ENCODE measurements at places on chromosomes 11 and 22. TPM values are rescaled to one million over a fixed set of nuclear protein-coding genes. Genes with fewer than 3 reads are reported as not detected.
A peak's percentile ranks its signal among the peaks of the same experiment; 100 is the strongest.

DNA sequence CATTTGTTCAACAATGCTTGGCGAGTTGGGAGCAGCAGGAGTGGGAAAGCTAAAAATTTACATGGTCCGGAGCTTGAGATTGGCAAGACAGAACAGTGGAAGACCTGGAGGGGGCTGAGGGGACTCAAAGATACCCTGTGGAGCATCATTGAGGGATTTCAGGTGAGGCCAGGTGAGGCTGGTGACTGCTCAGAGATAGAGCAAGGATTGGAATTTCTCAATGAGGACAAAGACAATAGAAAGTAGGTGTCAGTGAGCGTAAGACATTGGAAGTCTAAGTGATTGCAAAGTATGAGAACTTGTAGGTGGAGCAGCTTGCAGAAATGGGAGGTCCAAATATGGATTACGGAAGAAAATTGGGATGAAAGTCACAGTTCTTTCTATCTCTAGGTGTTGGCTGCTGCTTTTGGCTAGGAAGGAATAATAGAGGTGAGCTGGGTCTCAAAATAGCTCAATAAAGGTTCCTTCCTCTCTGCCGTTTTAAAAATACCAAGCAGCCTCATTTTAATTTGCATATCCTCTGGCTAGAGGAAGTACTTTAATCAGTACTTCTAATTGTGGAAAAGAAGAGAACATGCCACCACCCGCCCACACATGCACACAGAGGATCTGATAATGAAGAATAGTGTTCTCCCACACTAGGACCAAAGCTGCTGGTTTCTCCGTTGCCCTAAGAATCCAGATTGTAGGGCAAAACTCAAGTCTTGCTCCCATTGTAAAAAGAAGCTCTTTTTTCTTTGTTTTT, 41.8 kb upstream of the SORL1-AS1 start:
- H3K27me3 ChIP-seq = no peaks in the 10 kb centered on the region
- DNase-seq = peak; percentile 26
- peaks cover 37% of the 10 kb centered on the region for H3K36me3 ChIP-seq
- H3K4me1 ChIP-seq = peaks cover 50% of the 10 kb centered on the region

GRCh38 chr11:1589996-1590395, 4.9 kb upstream of the KRTAP5-1 start:
- no peak overlapping the region for H3K27ac ChIP-seq
- H3K4me1 ChIP-seq = peaks cover 8% of the 10 kb centered on the region
- peaks cover 4% of the 10 kb centered on the region for H3K36me3 ChIP-seq
- H3K4me3 ChIP-seq = no peak overlapping the region
- no peak for DNase-seq

DNA sequence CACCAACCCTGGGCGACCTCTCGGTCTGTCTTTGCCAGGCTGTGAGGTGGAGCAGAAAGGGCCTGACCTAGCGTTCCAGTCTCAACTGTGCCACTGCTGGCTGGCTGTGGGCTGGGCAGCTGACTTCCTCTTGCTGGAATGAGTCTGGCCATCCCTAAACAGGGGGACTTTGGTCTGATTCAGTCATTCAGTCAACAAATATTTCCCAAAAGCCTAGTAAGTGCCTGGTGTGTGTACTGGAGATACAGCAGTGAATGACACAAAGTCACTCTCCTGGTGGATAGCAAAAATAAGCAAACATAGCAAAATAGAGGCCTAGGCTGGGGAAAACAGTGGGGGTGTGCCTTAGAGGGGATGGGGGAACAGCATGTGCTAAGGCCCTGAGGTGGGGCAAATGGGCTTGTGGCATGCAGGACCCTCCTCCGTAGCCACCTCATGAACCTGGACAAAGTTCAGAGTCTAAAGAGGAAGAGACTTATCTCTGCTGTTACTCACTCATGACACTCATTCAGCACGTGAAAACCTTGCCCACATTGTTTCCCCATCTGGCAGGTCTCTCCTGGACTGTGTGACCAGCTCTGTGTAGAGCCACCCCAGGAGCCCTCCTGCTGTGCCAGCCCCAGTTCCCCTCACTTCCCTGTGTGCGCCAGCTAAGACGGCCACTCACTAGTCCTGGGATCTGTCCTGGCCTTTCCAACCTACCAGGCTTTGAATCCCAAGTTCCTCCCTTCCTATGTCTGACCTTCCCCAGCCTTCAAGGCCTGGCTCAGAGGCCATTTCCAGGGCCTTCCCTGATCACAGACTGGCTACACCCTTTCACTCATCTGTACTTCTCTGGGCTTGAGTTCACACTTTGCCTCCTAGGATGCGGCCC, 4.7 kb downstream of the GUCD1 start:
- no peaks in the 10 kb centered on the region for H3K27me3 ChIP-seq
- H3K36me3 ChIP-seq = peaks cover 8% of the 10 kb centered on the region

DNA sequence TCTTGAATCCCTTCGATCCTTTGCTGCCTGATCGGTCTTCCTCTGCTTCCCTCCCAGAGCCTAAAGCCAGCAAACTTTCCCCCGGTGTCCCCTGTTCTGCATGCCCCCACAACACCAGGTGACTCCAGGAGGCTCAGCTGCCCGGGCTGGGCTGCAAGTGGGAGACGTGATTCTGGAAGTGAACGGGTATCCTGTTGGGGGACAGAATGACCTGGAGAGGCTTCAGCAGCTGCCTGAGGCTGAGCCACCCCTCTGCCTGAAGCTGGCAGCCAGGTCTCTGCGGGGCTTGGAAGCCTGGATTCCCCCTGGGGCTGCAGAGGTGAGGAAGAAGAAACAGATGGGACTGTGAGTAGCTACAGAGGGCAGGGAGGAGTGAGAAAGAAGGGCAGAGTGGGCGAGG, 3.6 kb downstream of the NHERF4 start:
- no peak for DNase-seq
- H3K4me1 ChIP-seq = no peaks in the 10 kb centered on the region
- H3K4me3 ChIP-seq = no peak overlapping the region
- peaks cover 3% of the 10 kb centered on the region for H3K36me3 ChIP-seq
- H3K27me3 ChIP-seq = no peaks in the 10 kb centered on the region
- no peak overlapping the region for H3K27ac ChIP-seq

GRCh38 chr22:48083502-48083901, 1321.1 kb downstream of the TBC1D22A start:
- H3K27ac ChIP-seq = no peak overlapping the region
- DNase-seq = no peak
- H3K4me1 ChIP-seq = peaks cover 5% of the 10 kb centered on the region
- H3K27me3 ChIP-seq = peaks cover 27% of the 10 kb centered on the region

DNA sequence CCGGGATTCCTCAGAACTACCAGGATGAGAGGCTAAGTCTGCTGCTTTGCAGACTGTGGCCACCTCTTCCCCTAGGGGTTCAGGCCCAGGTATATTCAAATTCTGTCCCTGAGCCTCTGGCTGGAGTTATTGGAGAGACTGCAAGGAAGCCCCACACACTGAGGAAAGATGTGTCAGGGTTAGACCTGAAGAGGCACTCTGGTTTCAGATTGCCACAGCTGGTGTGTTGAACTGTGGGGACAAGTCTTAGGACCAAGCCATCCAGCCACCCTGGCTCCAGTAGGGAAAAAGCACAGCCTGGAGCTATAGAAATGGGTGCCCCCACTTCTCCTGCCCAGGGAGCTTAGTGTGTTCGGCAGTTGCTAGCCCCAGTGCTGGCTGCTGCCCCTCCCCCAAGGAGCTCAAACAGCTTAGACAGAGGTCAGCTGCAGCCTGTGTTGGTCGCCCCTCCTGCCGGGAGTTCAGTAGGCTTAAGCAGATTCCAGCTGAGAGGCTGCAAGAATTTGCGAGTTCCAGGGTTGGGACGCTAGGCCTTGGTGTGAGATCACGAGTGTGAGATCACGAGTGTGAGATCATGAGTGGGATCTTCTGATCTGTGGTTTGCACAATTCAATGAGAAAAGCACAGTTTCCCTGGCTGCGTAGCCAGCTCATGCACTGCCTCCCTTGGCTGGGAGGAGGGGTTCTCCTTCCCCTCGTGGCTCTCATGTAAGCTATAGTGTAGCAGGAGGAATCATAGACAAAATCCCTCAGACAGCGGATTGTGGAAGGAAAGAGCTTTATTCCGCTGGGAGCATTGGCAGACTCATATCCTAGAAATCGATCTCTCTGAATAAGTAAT, 552.1 kb upstream of the CHORDC1 start:
- no peaks in the 10 kb centered on the region for H3K36me3 ChIP-seq
- H3K27me3 ChIP-seq = no peaks in the 10 kb centered on the region
- H3K4me3 ChIP-seq = no peak overlapping the region
- no peak for DNase-seq
- H3K4me1 ChIP-seq = no peaks in the 10 kb centered on the region

DNA sequence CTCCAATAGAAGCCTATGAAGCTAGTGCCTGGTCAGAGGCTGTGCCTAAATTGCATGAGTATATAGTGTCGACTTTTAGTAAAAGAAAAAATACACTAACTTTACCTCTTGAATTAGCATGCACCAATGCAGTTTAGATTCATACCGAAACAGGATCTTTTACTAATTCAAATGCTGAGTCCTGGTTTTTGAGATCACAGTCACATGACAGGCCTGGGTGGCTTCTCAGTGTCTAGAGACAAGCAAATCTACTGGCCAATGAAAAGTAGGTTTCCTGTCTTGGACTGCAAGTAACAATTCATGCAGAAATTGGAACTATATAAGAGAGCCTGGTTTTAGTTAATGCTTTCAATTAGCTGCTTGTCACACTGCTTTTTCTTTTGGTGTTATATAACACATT, 7.2 kb downstream of the ARHGEF12 start:
- H3K4me3 ChIP-seq = no peak overlapping the region
- peaks cover 3% of the 10 kb centered on the region for H3K36me3 ChIP-seq
- H3K4me1 ChIP-seq = peaks cover 39% of the 10 kb centered on the region
- no peak for DNase-seq
- peaks cover 62% of the 10 kb centered on the region for H3K27me3 ChIP-seq

The PITPNM1 gene
- 94.3 TPM for total RNA-seq

The INS gene
- total RNA-seq = not detected

The FAT3 gene
- total RNA-seq = not detected

All from activated T-cell treated with anti-CD3 and anti-CD28 coated beads, Interleukin-2, amount 50 U/mL, for 72 hours (primary cell).